Activated CD4-positive, alpha-beta T cell treated with anti-CD3 and anti-CD28 coated beads, Interleukin-2, amount 50 U/mL, for 48 hours (primary cell): ENCODE measurements at places on chromosomes 16 and 17.
A peak's percentile ranks its signal among the peaks of the same experiment; 100 is the strongest.

DNA sequence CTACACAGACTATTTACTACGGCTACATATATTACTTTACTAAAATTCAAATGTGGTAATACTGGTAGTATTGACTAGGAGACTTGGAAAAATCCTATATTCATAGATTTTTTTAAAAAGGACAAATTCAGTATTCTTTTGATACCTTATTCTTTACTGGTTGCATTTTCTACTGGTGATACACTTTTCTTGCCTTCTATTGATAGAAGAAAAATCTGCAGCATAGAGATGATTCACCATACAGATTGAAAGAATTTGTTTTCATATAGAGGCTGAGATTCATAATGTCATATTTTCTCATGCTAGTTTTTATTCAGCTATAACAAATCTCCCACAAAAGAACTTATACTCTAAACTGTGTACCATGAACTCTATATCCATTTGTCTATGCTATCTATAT is 195.4 kb upstream of the C17orf78 start:
- no peak for DNase-seq

- peak; percentile 25 for DNase-seq
These were observed 667.4 kb upstream of the SALL1 start for GRCh38 chr16:51818342-51818944.

DNA sequence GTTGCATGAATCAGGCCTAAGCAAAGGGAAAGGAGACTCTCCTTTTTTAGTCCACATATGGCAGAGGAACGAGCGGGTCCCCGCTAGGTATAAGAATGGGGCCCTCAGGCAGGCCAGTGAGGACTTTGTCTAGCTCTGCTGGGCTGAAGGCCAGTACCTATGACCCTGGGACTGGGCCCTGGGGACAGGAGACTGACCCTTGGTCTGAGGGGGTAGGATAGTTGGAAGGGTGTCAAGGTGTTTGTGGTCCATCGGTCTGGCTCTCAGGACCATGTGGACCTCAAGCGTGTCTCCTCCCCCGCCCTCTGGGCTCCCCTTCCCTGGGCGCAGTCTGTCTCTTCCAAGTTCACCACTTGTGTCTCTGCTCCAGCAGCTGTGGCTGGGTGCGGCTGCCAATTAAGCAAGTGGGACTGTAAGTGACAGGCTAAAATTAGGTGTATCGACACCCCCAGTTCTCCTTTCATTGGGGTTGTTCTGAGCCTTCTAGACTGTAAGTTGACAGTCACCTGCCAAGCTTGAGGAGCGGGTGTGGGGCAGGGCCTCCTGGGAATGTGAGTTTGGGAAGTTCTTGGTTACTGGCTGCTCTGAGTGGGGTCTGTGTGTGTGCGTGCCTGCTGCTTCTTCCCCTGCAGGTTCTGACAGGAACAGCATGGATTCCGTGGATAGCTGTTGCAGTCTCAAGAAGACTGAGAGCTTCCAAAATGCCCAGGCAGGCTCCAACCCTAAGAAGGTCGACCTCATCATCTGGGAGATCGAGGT is 24.5 kb downstream of the AKAP1 start:
- no peak for DNase-seq

- no peak for DNase-seq
These were observed 9.2 kb upstream of the CES4A start for GRCh38 chr16:66979011-66979717.

GRCh38 chr16:14101415-14101814 is 30.3 kb downstream of the MRTFB start:
- DNase-seq, result no peak

GRCh38 chr17:80984749-80985148 is 6.9 kb upstream of the CHMP6 start:
- DNase-seq, result no peak

DNA sequence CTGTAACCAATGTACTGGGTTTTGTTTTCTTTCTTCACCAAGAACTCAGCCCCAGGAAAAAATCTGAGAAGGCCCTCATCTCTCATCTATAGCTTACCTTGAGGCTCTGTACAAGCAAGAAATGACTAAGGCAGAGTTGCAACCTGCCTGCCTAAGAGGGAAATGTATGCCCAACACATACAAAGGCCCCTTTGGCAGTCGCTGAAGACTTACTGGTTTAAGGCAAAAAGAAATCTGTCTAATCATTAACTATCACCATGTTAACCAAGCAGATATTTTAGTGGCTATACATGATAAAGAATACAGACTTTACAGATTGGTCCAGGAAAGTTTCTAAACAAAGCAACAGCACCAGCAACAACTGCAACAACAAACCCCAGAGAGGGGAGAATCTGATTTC is 14.2 kb downstream of the ZNF624 start:
- no peak for DNase-seq

GRCh38 chr17:78166416-78166815 is 2.0 kb upstream of the SYNGR2 start:
- no peak for DNase-seq

DNA sequence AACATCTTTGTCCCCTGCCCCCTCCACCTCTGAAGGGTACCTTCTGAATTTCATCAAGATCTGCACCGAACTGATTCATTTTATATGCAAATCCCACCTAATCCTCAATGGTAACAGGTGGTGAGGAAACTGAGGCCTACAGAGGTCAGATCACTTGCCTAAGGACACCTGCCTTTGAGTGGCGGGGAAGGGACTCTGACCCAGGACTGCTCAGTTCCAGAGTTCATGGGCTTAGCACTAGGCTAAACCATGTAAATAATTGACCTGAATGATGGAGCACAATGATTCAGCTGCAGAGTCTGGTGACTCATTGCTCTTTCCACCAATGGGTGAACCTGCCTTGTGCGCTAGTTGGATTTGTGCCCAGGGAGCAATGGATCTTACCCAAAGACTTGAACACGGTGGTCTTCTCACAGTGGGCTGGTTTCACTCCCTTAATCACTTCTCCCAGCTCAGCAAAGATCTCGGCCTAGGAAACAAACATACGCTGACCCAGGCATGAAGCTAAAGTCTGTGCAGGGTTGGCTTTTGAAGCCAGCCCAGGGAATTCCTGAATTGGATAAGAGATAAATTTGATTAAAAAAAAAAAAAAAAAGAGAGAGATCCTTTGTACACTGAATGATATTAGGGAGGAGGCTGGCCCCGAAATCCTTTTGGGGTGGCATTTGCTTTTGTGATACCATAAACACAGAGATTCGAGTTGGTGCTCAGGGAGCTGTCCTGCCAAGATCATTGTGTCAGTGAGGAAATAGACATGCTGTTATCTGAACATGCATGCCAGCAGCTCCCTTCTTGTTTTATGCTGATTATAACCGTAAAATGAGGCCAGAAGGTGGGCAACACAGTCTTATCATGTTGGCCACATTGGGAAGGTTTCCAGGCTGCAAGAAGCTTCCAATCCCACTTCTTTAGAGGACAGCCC is 17.0 kb downstream of the CRYM start:
- DNase-seq, result no peak

DNA sequence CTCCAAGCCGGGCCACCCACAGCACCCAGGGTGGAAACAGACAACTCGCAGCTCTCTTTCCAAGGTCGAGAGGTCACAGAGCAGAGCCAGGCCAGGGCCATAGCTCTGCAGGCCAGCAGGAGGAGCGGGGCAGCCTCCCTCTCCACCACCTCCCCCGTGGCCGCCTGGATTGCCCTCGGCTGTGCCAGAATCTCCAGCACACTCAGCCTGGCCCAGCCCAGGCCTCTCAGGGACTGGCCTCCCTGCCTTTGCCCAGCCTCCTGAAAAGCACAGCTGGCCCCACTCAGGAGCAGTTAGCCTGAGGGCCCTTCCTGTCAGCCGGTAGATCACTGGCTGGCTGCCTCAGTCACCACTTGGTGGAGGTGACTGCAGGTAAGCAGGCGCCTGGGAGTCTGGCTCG is 85.8 kb upstream of the SEC14L1 start:
- no peak for DNase-seq
